ENCODE measurements at places on chromosomes 5 and 9.

GRCh38 chr5:2750758-2751464, 566 bp downstream of the IRX2 start:
- DNase-seq: peak; percentile 39

DNA sequence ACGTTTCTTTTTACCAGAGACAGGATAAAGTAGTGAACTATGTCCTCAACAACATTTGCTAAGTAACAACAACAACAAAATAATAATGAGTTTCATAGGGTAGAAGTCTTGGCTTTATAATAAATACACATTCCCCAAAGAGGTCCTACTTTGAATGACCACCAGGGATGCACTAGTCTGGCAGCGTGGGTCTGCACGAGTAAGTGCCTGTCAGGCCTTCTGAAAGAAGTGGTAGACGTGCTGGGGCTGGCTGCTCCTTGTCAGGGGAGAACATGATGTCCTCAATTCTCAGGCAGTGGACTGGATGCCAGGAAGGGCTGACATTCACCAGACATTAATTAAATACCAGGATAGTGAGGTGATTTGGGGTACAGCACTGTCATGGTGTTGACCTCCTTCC, 331.1 kb downstream of the TMEM38B start:
- DNase-seq: no peak

GRCh38 chr5:37899037-37899436, 59.2 kb upstream of the GDNF start:
- DNase-seq: no peak

DNA sequence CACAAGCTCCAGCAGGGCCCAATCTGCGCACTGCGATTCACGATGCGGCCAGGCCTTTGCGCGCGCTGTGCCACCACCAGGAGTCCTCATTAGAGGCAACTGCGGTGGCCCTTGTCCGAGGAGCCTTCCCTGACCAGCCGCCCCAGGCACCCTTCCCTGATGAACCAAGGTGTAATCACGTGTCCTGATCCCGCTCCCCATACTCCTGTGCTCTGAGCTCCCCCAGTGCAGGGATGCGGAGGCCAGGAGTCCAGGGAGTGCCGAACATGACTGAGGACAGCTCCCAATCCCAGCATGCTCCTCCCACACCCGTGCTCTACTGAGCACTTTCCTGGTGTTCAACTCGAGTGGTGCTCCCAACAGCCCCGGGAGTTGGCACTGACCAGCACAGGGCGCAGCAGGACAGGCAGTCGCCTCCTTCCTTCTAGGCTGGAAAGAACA, 134.8 kb downstream of the ZNF354C start:
- DNase-seq: no peak

DNA sequence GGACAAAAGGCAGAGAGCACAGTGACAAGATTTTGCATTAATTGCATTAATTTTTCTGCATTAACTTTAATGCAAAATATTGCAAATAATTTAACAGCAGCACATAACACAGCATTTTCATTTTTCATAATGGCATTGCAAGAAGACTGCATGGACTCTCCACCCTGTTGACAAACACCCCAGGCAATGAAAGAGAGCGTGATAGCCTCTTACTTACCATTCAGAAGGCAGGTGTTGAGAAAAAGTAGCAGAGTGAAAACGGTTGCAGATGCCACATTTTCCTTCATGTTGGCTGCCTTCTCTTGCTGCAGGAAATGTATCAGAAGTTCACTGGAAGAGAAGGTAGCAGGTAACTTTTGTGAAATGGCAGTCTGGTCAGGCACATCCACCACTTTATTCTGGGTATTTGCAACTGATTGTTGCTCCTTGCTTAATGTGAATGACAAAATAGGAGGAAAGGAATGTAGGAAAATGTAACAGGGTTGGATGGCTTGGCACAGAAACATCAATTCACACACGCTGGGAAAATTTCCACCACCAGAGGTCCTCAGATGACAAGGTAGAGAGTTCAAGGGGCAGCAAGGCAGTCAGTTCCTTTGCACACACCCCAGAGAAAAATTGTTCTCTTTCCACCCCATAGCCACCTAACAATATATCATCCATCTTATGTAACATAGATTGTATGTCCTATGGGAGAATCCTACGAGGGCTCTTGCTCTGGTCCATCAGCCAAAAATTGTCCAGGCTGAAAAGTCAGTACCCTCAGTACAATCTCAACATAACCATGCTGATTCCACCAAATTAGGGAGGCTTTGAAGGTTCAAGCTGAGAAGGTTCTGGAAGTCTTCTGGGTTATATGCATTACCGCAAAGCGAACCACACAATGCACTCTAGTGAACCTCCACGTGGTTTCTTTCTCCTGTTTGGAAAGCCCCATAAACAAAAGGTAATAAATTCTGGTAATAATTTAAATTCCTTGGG, 41.9 kb upstream of the AGXT2 start:
- DNase-seq: peak; percentile 69

GRCh38 chr5:56515011-56515410, 281.9 kb upstream of the ANKRD55 start:
- no peak for DNase-seq

Measured in kidney tubule cell (primary cell).